ENCODE measurements at places on chromosomes 11 and 22.

DNA sequence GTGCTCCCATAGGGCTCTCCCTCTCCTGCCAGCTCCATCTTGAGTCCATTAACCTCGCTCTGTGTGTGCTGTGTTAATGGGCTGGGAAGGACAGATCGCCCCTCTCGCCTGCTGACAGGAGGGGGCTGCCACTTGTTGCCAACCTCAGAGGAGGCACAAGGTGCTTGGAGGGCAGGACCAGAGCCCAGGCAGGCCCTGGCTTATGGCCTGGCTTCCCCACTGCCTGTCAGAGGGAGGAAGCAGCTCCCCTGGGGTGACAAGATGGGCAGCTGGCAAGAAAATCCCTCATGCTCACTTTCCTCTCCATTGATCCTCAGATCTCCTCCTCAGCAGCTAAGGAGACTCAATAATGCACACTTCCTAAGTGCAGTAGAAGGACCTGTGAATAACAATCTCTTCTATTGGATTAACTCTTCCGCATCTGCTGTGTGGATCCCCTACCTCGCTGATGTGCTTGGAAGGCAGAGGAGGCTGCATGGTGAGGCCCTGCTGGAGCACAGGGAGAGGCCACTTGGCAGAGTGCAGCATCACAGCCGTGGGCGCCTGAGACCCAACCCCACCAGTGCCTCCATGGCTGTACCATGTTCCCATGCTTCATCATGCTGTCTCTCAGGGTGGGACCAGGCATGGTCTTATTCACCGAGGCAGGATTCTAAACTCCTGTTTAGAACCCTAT is 70.3 kb downstream of the TRIM29 start:
- no peak for DNase-seq

DNA sequence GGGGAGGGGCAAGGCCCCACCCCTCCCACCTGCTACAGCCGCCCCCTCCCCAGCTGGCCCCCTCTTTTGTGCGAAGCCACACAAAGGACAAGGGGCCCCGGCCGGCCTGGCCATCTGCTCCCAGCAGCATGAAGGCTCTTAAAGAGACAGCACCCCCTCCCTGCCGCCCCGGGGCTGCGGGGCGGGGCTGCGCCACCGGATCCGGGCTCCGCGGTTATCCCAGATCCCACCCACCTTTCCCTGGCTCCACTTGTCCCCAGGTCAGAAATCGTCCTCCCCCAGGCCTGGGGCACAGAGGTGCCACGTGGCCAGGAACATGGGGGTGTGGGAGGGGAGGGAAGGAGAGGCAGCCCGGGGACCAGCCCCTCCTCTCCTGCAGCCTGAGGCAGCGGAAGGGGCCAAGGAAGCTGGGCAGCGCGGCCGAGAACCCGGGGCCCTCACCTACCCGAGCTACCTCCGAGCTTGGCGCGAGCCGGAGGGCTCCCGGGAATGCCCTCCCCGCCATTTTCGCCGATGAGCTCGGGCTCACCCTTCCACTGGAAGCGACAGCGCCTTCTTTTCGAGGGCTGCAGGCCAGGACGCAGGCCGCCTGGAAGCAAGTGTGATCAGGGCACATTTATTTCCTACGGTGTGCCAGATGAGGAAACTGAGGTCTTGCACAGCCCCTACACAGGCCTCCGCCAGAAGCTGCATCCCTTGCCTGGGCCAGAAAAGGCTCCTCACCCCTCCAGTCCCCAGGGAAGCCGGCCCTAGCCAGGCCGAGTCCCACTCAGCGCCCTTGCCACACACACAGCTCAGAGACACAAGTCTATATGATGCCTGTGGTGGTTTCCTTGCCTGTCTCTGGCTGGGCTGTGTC is 2.5 kb upstream of the RCOR2 start:
- DNase-seq: no peak

DNA sequence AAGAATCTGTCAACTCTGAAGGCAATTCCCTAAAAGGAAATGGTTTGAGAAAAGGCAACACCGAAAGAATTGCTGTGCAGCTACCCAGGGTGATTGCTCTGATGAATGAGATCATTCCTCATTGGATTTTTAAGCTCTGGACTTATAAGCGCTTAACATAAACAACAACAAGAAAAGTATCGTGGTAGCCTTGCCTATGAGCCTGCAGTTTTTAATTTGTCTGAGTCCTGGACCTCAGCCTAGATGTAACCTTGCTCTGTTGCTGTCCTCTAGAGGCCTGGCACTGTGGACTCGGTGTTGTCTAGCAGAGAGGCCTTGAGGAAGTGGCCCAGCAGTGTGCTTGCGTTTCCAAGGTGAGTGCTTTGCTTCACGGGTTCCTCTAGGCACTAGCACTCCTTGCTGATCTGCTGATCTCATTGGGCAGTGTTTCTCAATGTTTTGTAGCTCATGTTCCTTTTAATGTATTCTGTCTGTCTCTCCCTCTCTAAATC is 20.4 kb downstream of the CCDC81 start:
- no peak for DNase-seq

DNA sequence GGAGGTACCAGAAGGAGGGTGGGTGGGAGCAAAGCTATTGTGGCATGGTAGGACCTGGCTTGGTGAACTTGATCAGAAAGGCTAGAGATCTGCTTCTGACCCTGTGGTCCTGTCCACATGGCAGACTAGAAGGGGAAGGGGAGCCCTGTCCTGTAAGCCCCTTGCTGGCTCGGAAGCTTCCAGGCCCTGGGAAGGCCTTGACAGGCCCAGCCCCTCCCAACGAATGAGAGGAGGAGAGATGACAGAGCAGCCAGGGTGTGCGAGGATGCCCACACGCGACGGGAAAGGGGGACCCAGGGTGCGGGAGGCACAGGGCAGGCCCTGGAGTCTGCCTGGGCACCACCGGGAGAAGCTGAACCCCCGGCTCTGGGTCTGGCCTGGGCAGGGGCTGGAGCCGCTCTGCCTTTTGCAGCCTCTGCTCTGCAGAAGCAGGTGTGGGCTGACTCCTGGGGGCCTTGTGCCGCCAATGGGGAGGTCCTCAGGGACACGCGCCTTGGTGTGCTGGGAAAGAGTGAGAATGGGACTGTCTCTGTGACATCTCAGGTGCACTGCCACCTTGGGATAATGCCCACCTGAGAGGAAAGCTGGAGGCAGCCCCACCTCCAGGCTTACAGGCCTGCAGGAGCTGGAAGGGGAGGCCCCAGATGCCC is 1447.5 kb downstream of the BRD1 start:
- DNase-seq: no peak

DNA sequence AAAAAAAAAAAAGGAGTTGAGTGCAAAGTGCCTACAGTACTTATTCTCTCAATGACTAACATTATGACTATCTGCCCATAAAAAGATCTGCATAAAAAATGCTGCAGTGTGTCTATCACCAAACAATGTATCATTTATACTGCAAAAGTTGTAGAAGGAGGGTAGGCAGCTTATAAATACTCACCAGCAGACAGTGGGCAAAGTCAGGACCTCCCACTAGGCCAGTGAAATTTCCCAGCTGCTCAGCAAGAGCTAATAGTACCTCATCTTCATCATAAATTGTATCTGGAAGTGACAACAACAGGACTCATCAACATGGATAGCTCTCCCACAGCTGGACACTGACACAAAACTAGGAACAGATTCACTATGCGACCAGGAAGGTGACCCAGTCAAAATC is 1.6 kb downstream of the PPP2R1B start:
- DNase-seq: no peak

- no peak for DNase-seq
These were observed 678 bp upstream of the INPPL1 start for GRCh38 chr11:72223615-72224563.

DNA sequence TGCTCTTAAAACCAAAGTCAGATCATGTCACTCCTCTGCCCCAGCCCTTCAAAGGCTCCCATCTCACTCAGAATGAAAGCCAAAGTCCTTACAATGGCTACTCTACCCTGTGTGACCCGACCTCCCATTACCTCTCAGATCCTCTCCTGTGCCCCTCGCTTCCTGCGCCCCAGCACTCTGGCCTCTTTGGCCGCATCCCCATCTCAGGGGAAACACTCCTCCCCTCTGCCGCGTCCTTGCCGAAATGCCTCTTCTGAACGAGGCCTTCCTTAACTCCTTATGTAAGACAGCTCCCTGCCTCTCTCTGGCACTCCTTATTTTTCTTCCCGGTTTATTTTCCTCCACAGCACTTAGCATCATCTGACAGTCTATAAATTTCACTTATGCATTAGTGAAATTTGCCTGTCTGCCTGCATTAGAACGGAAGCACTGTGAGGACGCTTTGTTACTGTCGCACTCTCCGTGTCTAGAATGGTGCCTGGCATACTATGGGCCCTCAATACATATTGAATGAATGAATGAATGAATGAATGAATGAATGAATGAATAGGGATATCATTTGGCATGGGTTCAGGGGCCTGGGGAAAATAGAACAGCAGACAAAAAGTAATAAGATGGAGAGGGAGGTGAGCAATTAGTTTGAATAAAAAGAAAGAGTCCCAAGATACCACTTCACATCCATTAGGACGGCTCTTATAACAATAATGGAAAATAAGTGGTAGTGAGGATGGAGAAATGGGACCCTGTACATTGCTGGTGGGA is 137.8 kb downstream of the CEP164 start:
- DNase-seq: no peak

- peak; percentile 22 for DNase-seq
These were observed 4.0 kb downstream of the TRIM6 start for GRCh38 chr11:5600374-5600851.

DNA sequence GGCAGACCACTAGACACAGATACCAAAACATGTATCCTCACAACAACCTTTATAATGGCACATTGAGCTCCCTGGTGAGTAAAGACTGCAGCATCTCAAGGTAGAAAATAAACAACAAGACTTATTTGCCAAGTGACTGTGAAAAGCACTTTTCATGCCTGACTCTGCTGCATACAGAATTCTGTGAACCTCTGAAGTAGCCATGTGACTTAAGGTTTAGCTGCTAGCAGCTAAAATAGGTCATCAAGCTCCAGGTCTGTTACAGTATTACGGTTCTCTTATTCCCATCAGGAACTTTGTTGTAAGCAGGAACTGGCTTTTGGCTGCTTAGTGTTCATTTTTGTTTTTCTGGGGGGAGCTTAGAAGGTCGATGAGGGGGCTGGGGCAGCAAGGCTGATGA is 139.4 kb downstream of the PAX6 start:
- DNase-seq: no peak
